NCI-H345 (cell line): ENCODE measurements at places on chromosomes 1 and 21.
A peak's percentile ranks its signal among the peaks of the same experiment; 100 is the strongest.

- DNase-seq: no peak
Measured at GRCh38 chr1:98045211-98045766, 124.5 kb upstream of the DPYD start.

DNA sequence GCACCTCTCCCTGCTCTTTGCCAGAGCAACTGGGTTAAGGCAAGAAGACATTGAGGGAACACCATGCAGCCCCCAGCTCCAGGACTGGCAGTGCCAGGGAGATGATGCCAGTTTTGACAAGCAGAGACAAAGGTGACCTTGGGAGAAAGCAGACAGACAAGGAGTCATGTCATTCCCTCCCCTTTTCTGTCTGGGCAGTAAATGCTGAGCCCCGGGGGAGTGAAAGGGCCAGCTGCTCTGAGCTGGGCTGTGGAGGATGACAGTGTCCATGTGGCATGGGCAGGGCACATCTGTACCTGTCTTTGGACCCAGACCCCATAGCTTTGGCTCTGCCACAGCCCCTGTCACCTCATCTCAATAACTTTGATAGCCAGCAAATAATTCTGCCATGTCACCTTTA, 24.2 kb downstream of the PLEKHA6 start:
- no peak for DNase-seq

DNA sequence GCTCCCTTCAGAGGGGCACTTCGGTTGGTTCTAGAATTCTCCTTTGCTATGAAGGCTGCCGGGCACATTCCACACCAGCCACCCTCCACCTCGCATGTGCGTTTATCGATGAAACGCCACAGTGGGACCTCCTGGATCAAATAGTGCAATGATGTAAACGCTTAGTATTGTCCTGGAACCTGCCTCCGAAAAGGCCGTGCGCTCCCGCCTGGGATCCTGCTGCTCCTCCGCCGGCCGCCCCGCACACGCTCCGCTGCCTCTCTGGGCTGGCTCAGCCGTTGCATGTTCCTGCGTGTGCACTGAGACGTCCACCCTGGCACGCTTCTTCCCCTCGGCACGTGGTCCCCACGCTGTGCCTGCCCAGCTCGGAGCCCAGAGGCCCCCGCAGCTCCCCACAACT, 4.0 kb upstream of the TNFRSF14 start:
- DNase-seq: no peak

DNA sequence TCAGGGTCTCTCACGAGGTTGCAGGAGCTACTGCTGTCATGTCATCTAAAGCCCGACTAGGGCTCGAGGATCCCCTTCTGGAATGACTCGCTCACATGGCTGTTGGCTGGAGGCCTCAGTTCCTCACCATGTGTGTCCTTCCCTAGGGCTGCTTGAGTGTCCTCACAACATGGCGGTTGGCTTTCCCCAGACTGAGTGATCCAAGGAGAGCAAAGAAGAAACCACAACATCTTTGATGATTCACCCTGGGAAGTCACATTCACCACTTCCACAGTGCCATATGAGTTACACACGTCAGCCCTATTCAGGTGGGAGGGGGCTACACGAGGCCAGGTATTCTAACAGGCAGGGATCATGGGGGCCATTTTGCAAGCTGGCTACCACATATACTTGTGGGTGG, 64.9 kb downstream of the FHAD1 start:
- no peak for DNase-seq

DNA sequence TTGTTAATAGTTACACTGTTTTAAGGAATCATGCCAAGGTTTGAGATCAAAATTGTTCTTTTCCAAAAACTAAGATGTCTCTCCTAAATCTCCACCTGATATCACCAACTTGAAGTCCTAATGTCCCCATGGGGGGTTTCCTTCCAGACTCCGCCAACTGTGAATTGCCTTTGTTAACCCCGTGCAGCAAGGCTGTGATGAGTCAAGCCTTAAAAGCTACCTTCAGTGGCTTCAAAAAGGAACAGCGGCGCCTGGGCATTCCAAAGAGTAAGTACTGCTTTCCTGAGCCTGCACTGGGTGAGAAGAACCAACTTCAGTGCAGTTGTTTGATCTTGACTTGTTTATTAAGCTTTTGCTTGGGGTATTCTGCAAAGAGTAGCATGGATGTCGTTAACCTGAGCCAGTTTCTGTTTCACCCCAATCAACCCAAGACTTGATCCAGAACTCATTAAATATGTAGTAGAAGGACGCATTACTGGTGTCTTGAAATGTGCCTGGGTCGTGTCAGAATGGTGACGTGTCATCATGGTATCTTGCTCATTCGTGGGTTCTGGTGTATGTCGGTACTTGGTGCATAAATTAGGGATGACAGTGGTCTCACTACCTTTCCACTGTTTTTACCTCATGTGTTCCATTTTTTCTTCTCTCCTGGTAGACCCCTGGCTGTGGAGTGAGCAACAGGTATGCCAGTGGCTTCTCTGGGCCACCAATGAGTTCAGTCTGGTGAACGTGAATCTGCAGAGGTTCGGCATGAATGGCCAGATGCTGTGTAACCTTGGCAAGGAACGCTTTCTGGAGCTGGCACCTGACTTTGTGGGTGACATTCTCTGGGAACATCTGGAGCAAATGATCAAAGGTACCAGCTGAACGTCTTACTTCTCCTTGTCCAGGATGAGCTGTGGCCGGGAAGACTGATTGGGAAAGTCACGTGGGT, 8.7 kb downstream of the ETS2 start:
- DNase-seq: no peak

- DNase-seq: no peak
Measured at GRCh38 chr1:1315435-1315954, 7.1 kb downstream of the PUSL1 start.

DNA sequence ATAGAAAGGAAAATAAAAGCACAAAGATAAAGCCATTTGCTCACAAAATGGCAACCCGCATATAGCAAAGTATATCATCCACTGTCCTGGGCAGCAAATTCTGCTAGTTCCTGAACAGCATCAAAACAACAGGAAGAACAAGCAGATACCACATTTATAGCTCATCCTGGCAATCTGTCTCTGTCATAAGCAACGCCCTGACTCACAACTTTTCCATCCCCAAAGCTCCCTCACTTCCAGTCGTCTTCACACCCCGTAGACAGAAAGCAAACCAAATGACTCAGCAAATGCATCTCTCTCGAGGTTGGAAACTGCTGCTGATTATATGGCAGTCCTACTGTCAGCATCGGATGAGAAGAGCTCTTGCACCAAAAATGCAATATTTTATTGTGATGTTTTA, 65.8 kb downstream of the AK5 start:
- DNase-seq: no peak

DNA sequence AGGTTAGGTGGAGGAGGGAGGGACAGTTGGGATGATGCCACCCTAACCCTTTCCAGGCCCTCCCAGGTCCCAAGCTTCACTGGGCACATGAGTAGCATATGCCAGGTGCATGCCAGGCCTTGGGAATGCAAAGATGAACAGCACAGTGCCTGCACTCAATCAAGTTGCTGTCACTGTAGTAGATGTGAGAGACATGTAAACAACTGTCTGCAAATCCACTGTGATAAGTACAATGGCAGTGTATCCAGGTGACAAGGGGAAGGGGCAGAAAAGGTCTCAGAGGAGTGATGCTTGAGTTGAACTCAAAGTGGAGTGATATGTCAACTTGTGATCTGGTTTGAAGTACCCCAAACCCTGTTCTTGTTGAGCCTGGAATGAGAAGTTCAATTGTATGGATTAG, 49.5 kb upstream of the LRRN2 start:
- peak; percentile 38 for DNase-seq

DNA sequence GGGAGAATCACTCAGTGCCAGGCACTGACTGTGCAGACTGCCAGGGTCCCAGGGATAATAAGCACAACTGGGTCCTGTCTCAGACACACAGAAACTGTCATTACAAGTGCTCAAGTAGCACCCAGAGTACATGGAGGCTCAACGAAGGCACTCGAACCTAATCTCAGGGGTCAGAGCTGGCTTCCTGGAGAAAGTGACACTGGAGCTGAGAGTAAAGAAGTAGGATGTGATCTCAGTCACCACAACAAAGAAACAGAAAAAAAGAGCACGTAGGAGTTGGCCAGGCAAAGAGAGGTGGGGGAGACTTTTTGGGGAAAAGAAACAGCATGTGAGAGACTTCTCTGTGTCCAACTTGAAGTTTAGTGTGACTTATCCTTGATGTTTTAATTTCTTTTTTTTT, 1.3 kb downstream of the CATSPER4 start:
- DNase-seq: no peak
